ENCODE measurements at places on chromosomes 1 and 21. TPM values are rescaled to one million over a fixed set of nuclear protein-coding genes. Genes with fewer than 3 reads are reported as not detected.

Gene MCM3AP
- polyA plus RNA-seq: 41.5 TPM

Gene GJC2
- polyA plus RNA-seq: 1.8 TPM

Gene RAB7B
- 17.5 TPM for polyA plus RNA-seq

GRCh38 chr1:211326528-211327345, at the start of gene TRAF5:
TRAF5 (plus strand) TSS chr1:211326833; CDS start chr1:211353240, 26,407 bp downstream.
- no peak for DNase-seq

- DNase-seq: no peak
These were observed 26.5 kb downstream of the TAF5L start for GRCh38 chr1:229599218-229599954.
